Kidney (tissue), 22 donors: ENCODE measurements at places on chromosomes 13 and 19.

- peak; percentile 28 for DNase-seq
These were observed 80.5 kb upstream of the MBNL2 start for GRCh38 chr13:97141564-97142005.

- DNase-seq = no peak
These were observed 100.2 kb upstream of the SIAH3 start for GRCh38 chr13:45951724-45952123.

DNA sequence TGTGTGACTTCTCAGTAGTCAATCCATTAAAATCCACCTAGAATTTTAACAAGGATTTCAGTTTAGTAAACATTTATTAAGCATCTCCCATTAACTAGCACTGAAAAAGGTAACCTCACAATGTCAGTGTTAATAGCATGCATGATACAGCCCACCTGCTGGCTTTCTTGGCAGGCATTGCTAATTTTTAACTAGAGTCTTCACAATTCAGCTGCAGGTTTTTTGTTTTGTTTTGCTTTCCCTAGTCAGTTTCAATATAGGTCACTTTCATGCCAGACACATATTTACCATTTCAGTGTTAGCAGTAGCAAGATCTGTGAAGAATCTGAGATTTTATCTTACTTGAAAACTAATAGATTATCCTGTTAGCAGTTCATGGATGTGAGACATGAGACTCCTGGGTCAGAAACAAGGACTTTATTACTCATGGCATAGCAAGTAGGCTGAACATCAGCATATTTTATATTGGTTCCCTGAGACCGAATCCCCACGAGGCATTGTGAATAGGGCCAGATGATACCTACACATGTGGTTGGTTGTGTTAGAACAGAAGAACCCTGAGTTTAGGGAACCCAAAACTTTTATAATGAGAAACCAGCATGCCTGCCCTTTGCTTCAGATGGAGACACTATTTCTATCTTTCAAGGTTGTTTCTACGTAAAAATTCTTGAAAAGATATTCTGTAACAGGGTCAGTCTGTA is 198.0 kb upstream of the HTR2A start:
- DNase-seq = no peak

- DNase-seq = no peak
These were observed 1.3 kb upstream of the SOX21 start for GRCh38 chr13:94713561-94714182.

DNA sequence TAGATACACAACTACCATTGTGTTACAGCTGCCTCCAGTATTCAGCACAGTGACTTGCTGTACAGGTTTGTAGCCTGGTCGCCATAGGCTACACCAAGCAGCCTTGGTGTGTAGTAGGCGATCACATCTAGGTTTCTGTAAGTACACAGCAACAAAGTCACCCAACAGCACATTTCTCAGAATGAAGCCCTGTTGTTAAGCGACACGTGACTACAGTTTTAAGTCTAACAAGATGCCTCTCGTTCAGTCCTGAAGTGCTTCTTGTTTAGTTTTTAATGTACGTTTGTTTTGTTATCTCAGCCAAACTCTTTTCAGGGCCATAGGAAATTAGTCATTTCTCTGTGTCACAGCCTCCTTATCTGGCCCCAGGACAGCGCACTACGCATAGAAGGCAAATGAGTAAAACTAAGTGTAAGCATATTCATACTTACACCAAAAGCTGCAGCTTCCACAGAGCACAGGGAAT is 50.0 kb upstream of the GPR183 start:
- no peak for DNase-seq
